Activated naive CD4-positive, alpha-beta T cell (primary cell): ENCODE measurements at places on chromosomes 11 and 22.

- no peak for DNase-seq
These were observed 40.2 kb downstream of the CELF1 start for GRCh38 chr11:47512701-47513100.

- no peak for DNase-seq
These were observed 62.8 kb downstream of the LRRC74B start for GRCh38 chr22:21108379-21109115.

- no peak for DNase-seq
These were observed at the start of gene BEST1 for GRCh38 chr11:61950035-61950547. Gene BEST1 (plus strand): TSS chr11:61950351. CDS start chr11:61951807, 1,456 bp downstream.

DNA sequence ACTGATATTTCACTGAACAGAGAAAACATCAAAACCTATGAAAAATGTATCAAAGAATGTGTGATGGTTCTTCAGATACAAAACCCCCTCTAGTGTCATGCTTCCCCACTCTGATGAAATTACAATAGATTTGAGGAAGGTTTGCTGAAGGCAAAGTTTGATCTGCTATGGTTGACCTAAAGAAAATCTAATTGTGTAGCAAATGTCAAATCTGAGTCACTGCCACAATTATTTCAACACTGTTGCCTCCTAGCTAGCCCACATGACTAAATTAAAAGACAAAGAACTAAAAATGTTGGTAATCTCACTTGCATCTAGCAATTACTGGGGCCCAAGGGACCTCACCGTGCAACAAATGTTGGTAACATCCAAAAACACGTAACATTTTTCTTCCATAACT is 728.0 kb downstream of the DLG2 start:
- DNase-seq = no peak

GRCh38 chr22:38863531-38864131 is 8.4 kb downstream of the CBX6 start:
- DNase-seq = no peak

GRCh38 chr11:102946237-102946636 is 9.3 kb downstream of the MMP13 start:
- DNase-seq = no peak

GRCh38 chr11:123525097-123525496 is 95.0 kb downstream of the GRAMD1B start:
- no peak for DNase-seq

DNA sequence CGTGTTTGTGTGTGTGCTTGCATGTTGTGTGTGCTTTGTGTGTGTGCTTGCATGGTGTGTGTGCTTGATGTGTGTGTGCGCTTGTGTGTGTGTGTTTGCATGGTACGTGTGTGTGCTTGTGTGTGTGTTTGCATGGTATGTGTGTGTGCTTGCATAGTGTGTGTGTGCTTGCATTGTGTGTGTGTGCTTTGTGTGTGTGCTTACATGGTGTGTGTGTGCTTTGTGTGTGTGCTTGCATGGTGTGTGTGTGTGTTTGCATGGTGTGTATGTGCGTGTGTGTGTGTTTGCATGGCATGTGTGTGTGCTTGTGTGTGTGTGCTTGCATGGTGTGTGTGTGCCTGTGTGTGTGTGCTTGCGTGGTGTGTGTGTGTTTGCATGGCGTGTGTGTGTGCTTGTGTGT is 10.0 kb upstream of the MUC5AC start:
- DNase-seq = no peak
